ENCODE measurements at places on chromosomes 16 and 17. TPM values are rescaled to one million over a fixed set of nuclear protein-coding genes. Genes with fewer than 3 reads are reported as not detected.
A peak's percentile ranks its signal among the peaks of the same experiment; 100 is the strongest.

The PIK3R6 gene
- not detected for total RNA-seq

The SDK2 gene
- total RNA-seq = not detected

The NPIPB6 gene
- 1.6 TPM for total RNA-seq

The ZNF174 gene
- total RNA-seq = 8.9 TPM

The RAB37 gene
- not detected for total RNA-seq

The MT1M gene
- not detected for total RNA-seq

The NACA2 gene
- total RNA-seq = not detected

DNA sequence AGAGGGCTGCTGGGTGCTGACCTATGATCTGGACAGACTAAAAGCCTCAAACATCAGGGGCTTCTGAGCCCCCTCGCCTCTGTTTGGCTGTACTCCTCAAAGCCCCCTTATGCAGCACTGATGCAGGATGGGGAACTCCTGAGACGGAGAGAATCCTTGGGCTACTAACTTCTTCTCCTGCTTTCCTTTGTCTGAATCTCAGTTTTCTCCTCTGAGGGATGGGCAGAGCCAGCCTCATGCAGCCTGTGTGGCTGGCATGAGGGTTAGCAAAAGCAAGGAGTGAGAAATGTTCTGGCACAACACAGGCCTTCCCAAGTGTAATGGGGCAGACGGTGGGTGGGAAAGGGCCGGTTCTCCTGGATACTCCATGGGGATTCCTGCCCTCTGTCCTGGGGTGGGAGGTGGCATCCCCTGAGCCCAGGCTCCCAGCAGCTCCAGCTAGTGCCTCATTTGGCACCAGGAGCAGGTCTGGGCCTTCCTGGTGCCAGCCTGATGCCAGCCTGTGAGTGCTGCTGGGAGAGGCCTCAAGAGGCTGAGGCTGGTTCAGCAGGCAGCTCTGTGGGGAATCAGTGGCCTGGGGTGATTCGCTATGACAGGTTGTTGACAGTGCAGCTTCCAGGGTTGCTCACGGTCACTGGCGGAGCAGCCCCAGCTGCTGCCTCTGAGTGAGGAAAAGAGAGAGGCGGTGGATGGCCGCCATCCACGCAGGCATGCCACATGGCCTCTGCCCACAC, 4.0 kb upstream of the BRD7 start:
- DNase-seq = no peak
- peaks cover 12% of the 10 kb centered on the region for H3K4me1 ChIP-seq
- H3K36me3 ChIP-seq = peaks cover 12% of the 10 kb centered on the region
- H3K4me3 ChIP-seq = no peak overlapping the region
- no peaks in the 10 kb centered on the region for H3K27me3 ChIP-seq

DNA sequence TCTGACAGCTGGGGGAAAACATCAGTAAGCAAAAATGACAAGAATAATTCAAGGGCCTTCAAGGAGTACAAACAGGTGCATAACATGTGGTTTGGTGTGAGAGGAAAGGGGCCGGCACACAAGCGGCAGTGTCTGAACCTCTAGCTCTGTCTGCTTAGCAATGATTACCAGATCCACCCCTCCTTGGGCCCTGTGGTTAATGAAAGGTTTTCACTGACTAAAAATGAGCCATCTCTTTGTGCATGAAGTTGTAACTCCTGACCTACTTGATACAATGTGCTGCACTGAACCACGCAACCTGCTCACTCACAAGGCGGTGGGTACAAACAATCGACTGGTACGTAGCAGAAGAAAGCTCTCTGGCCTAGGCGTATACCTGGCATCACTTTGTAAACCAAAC, 15.1 kb downstream of the FAM117A start:
- H3K4me3 ChIP-seq = no peak overlapping the region
- no peak for DNase-seq
- H3K27me3 ChIP-seq = no peaks in the 10 kb centered on the region
- H3K4me1 ChIP-seq = no peaks in the 10 kb centered on the region
- no peak overlapping the region for H3K27ac ChIP-seq

DNA sequence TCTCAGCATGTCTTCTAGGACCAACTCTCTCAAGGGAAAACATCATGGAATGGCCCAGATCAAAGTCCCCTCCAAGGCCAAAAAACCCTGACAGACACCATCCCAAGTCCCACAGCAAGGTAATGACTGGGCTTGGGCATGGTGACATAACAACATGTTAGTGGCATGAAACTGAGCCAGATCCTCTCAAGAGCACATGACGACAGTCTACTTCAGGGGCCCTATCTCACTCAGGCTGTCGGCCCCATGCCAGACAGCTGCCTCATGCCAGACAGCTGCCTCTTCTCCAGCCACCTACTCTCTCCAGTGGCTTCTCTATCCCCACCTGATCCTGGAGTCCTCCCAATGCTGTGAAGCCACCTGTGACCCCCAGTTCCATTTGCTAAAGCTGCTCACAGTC, 18.4 kb downstream of the HSD11B2 start:
- no peaks in the 10 kb centered on the region for H3K4me1 ChIP-seq
- peaks cover 35% of the 10 kb centered on the region for H3K36me3 ChIP-seq
- no peak overlapping the region for H3K4me3 ChIP-seq
- H3K27ac ChIP-seq = peak overlapping the region; percentile 31
- no peaks in the 10 kb centered on the region for H3K27me3 ChIP-seq
- no peak for DNase-seq

- no peak overlapping the region for H3K27ac ChIP-seq
- H3K4me3 ChIP-seq = no peak overlapping the region
- no peak for DNase-seq
- H3K27me3 ChIP-seq = no peaks in the 10 kb centered on the region
These were observed 18.2 kb downstream of the DEF8 start for GRCh38 chr16:89966756-89967155.

DNA sequence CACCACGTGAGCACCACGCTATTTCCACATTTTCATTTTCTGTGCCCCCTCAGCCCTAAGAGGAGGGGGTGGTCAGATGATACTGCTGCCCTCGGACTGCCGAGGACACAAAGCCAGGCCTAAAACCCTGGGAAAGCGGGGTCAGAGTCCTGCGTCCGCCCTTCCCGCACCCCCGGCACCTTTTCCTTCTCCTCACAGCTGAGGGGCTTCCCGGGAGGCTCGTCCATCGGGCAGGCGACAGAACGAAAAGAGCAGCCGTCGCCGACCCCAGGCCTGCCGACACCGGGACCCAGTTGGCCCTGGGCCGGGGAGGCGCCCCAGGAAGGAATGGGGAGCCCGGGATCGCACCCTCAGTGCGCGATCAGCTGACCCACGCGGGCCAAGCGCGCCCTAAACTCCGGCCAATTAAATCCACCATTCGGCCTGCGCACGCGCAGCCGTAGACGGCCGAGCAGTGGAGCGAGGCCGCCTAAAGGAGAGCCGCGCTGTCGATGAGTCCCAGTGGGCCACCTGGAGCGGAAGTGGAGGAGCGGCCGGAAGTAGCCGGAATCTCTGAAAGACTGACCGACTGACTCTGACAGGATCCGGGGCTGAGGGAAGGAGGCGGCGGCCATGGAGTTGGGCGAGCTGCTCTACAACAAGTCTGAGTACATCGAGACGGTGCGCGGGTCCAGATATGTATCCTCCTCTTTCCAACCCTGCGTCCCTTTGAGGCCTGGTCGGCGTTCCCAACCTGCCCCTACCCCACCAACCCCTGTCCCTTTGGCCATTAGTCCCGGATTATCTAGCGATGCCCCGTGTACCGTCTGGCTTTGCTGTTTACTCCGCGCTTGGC, at the start of the genes DCTN5 and PALB2:
DCTN5 (plus strand) TSS at position 536 of the 835 bp plus-strand sequence; CDS start at position 613, 77 bp downstream.
PALB2 (minus strand) TSS at position 380 of the 835 bp plus-strand sequence; CDS start at position 227, 153 bp downstream.
- H3K27me3 ChIP-seq = no peaks in the 10 kb centered on the region
- peak; percentile 95 for DNase-seq
- peaks cover 71% of the 10 kb centered on the region for H3K36me3 ChIP-seq
- H3K4me3 ChIP-seq = peak within 1 kb of the TSS; percentile 91
- peak within 1 kb of the TSS; percentile 91 for H3K27ac ChIP-seq
- peaks cover 12% of the 10 kb centered on the region for H3K4me1 ChIP-seq

DNA sequence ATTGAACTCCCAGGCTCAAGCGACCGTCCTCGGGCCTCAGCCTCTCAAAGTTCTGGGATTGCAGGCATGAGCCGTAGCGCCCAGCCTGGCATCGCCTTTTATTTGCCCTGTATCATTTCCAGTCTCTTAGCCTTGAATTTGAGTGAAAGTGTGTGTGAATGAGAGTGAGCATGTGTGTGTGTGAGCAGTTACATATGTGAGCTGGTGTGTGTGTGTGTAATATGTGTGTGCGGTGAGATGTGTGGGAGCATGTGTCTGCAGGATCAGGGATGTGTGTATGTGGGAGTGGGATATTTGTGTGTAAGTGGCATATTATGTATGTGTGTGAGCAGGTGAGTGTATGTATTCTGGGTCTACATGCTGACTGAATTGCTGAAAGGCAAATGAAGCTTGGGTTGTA, 5.5 kb downstream of the RAB11FIP3 start:
- DNase-seq = no peak
- no peak overlapping the region for H3K27ac ChIP-seq
- no peaks in the 10 kb centered on the region for H3K27me3 ChIP-seq
- H3K4me1 ChIP-seq = peaks cover 34% of the 10 kb centered on the region
- peaks cover 23% of the 10 kb centered on the region for H3K36me3 ChIP-seq

GRCh38 chr17:48814504-48814903, 2.5 kb downstream of the TTLL6 start:
- H3K27me3 ChIP-seq = peaks cover 11% of the 10 kb centered on the region
- H3K4me1 ChIP-seq = peaks cover 10% of the 10 kb centered on the region
- peak; percentile 74 for DNase-seq
- no peak overlapping the region for H3K27ac ChIP-seq

- no peaks in the 10 kb centered on the region for H3K36me3 ChIP-seq
- no peak overlapping the region for H3K27ac ChIP-seq
- peak; percentile 57 for DNase-seq
- H3K4me1 ChIP-seq = peaks cover 5% of the 10 kb centered on the region
- H3K4me3 ChIP-seq = no peak overlapping the region
These were observed 4.7 kb downstream of the SLC12A3 start for GRCh38 chr16:56869513-56870275.

DNA sequence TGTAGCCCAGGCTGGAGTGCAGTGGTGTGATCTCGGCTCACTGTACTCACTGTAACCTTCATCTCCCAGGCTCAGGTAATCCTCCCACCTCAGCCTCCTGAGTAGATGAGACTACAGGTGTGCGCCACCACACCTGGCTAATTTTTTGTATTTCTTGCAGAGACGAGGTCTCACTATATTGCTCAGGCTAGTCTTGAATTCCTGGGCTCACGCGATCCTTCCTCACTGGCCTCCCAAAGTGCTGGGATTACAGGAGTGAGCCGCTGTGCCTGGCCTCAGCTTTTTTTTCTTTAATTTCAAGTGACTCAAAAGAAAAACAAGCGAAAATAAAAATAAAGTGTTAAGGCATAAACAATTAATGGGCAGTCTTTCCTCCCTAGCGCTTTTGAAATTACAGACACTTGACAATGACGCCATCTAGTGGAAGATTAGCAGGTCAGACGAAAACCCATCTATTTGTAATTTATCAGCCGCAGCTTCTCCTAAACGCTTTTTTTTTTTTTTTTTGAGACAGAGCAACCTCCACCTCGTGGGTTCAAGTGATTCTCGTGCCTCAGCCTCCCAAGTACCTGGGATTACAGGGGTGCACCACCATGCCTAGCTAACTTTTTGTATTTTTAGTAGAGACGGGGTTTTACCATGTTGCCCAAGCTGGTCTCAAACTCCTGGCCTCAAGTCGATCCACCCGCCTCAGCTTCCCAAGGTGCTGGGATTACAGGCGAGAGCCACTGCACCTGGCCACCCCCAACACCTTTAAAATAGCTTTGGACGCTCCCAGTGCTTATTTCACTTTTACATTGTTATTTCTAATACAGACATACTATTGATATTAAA, 28.1 kb upstream of the PECAM1 start:
- no peak overlapping the region for H3K4me3 ChIP-seq
- no peaks in the 10 kb centered on the region for H3K4me1 ChIP-seq
- no peaks in the 10 kb centered on the region for H3K36me3 ChIP-seq

DNA sequence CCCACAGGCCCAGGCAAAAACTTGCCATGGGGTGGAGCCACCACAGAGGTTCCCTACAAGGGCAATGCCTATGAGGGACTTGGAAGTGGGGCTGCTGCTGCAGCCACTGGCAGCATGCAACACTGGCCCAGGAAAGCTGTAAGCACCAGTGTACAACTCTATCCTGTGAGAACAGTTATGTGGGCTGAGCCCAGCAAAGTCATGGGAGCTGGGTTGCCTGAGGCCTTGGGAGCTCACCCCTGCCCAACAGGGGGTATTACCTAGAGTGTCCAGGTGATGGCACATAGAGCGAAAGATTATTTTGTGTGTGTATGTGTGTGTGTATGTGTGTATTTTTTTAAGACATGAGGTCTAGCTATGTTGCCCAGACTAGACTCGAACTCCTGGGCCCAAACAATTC, 57.0 kb downstream of the TANC2 start:
- no peak overlapping the region for H3K27ac ChIP-seq
- H3K4me1 ChIP-seq = peaks cover 32% of the 10 kb centered on the region
- H3K4me3 ChIP-seq = no peak overlapping the region
- H3K36me3 ChIP-seq = peaks cover 6% of the 10 kb centered on the region

DNA sequence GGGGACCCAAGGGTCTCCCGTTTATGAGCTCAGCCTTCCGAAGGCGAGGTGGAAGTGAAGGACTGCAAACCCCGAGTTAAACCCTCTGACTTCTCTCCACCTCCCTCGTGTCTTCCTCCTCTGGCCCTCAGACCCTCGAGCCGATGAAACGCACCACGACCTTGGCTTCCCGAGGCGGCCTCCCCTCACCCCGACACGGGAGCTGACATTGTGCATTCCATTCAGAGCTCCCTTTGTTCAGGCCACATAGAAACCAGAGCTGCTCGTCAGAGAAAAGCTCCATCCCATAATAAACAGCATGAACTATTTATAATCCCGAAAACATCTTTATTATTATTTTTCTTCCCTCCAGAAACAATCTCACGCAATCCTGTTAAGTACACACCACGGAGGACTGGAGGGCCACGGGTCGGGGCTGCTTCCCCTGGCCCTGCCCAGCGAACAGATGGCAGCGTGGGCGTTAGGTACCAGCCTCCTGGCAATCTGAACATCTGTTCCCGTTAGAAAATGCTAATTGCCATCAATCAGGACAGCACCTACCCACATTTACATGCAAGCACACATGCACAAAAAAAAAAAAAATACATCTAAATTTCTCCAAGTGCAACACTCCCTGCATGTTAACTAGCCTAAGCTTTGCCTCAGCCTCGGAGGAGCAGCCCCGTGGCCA, 145.7 kb downstream of the RBFOX3 start:
- no peak overlapping the region for H3K27ac ChIP-seq
- peaks cover 11% of the 10 kb centered on the region for H3K4me1 ChIP-seq
- DNase-seq = no peak
- H3K36me3 ChIP-seq = no peaks in the 10 kb centered on the region

DNA sequence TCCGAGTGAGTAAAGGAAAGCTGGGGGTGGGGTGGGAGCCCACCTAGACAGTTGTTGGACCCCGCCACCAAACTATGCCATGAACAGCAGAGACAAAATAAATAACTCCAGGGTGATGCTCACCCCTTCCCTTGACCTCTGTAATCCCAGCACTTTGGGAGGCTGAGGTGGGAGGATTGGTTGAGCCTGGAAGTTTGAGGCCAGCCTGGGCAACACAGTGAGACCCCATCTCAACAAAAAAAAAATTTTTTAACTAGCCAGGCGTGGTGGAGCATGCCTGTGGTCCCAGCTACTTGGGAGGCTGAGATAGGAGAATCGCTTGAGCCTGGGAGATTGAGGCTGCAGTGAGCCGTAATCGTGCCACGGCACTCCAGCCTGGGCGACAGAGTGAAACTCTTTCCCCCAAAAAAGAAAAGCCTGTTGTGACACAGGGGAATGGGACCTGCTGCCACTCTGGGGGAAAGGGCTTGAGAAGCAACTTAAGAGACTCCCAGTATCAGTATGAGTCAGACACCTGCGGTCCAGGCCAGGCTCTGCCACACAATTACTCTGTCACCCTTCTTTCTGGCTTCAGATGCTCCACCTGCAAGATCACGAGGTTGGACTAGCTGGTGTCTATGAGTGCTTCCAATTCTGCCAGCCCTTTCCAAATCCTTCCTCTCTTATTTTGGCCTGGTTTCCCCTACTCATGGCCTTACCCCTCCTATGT, 5.0 kb downstream of the SGCA start:
- no peaks in the 10 kb centered on the region for H3K27me3 ChIP-seq
- H3K4me3 ChIP-seq = no peak overlapping the region
- peaks cover 5% of the 10 kb centered on the region for H3K36me3 ChIP-seq
- peak; percentile 52 for DNase-seq

All from MCF 10A (cell line).